AG04450 (cell line): ENCODE measurements at places on chromosomes 5 and 9.

GRCh38 chr9:73001860-73002259, 49.0 kb upstream of the ALDH1A1 start:
- no peak for DNase-seq

DNA sequence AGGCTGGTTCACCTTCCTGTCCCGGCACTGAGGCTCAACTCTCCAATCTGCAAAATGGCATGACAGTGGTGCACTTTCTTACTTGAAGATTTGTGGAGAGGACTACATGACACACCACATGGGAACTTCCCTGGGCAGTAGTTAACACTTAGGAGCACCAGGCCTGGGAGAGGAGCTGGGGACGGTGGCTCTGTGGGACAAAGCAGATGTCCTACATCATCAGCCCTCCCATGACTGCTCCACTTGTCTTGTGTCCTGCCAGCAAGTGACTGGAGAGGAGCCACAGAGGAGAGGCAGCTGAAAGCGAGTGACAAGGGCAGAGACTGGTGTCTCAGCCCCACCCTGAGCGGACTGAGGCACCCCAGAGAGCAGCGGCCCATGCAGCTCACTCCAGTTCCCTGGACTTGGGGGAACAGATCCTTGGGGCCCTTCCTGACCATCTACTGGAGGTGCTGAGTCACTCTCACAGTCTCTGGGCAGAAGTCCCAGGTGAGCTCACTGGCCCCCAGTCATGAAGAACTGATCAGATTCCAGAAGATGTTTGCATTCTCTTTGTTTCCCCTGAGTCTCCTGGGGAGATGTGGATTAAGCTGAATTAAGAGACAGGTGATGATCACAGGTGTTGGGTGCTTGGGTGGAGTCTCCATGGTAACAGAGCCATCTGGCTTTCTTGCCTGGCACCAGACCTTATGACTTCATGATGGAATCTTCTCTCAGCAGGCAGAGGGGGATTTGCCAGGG, 13.2 kb upstream of the SLC25A48 start:
- DNase-seq = no peak

DNA sequence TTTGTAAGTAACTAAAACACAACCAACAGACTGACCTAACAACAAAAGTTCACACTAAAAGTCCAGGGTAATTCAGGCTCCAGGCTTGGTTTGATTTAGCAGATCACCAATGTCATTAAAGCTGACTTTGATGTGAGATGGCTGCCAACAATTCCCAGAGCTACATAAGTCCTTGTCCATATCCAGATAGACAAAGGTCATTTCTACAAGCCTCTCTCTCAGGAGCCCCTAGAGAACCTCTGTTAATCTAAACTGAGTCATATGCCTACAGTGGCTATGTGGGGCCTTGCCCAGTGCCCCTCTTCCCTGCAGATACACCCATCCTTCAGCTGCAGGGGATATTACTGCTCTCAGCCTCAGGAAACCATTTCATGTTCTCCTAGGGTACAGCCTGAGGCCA, 18.2 kb upstream of the ANP32B start:
- no peak for DNase-seq

- DNase-seq = no peak
These were observed 157.8 kb downstream of the ARHGEF28 start for GRCh38 chr5:73783828-73784227.

- no peak for DNase-seq
These were observed 392.0 kb downstream of the GADD45G start for GRCh38 chr9:89996773-89997172.

DNA sequence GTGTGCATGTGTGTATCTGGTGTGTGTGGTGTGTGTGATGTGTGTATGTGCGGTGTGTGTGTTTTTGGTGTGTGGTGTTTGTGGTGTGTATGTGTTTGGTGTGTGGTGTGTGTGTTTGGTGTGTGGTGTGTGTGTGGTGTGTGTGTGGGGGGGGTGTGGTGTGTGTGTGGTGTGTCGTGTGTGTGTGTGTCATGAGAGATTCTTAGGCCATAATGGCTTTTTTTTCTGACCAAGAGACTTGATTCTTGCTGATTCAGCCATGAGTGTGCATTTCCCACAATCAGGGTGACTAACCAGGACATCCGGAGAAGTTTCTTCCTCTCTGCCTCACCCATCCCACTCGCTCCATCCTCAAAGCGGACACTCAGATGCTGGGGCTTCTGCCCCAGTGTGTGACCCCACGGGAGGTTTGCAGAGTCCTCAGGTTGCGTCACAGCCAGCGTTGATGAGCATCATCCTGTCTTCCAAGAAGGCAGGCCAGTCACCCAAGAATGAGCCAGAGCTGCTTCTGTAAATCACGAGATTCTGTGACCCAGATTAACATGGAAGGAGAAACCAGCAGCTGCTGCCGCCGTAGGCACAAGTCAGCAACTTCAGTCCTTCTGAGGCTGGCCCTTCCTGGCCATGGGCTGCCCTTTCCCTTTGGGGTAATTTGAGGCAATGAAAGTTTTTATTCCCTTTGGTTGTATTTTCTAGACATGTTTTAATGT, 12.5 kb upstream of the CTSL start:
- DNase-seq = peak; percentile 94

- DNase-seq = no peak
These were observed 868.1 kb upstream of the CDH9 start for GRCh38 chr5:27906481-27906880.

DNA sequence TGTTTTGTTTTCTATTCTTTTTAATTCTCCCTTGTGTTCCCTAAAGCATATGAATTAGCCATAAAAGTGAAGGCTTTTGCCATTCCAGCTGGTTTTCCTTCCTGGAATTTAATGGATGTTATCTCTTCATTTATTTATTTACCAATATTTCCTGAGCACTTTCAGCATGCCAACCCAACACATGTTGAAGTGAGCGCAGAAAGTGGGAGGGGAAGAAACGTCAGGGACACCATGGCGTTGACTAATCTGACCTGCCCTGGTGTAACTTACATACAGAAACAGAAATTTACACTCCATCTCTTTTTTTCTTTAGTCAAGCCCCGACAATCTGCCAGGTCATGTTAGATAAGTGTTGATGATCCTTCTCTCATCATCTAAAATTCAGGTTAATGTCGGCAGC, 247.5 kb downstream of the PCSK5 start:
- DNase-seq = no peak

DNA sequence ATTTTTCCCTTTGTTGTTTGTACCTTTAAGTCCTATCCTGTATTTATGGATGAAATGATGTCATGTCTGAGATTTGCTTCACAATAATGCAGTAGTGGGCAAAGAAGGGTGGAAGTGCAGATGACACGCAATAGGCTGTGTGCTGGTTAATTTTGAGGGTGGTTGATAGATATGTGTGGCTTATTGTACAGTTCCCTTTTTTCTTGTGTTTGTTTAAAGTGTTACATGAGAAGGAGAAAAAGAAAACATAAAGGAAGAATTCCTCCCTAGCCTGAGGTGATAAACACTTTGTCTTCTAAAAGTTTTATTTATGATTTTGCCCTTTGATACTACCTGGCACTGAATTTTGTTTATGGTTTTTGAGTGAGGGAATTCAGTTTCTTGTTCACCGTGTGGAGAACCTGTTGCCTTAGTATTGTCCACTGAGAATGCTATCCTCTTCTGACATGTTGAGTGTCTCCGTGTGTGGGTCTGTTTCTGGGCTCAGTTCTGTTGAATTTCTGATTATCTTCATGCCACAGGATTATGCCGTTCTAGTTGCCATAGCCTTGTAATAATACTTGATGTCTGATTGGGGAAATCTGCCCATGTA, 52.3 kb upstream of the FAM120AOS start:
- no peak for DNase-seq

DNA sequence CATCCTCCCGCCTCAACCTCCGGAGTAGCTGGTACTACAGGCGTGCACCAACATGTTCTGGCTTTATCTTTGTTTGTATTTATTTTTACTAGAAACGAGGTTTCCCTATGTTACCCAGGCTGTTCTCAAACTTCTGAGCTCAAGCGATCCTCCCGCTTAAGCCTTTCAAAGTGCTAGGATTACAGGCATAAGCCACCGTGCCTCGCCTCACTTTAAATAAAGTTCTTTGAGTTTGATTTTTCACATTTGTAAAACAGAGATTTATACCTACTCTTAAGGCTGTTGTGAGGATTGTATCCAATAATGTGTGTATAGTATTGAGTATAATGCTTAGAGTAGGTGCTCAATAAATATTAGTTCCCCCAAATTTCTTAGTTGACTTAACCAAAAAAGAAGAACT, 75.7 kb downstream of the MEF2C start:
- no peak for DNase-seq

- DNase-seq = no peak
These were observed 43.2 kb downstream of the GARNL3 start for GRCh38 chr9:127307802-127308201.

GRCh38 chr9:34563262-34563661, 26.3 kb downstream of the CNTFR start:
- no peak for DNase-seq

GRCh38 chr5:42767491-42768105, 11.0 kb downstream of the CCDC152 start:
- no peak for DNase-seq

DNA sequence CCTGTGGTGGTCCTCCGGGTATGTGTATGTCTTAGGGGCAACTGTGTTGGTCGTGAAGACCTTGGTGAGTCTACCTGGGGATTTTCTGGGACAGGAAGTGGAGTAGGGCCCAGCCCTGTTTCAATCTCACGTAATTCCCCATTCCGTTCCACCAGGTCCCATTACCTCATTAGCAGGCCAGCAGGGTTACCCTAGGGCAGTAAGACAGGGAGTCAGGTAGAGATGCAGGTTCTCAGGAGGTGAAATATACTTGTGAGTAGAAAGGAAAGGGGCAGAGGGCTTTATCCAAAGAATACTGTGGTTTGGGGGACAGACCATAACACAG, 56.5 kb downstream of the MACROH2A1 start:
- DNase-seq = no peak

GRCh38 chr5:65050826-65051498, 282.2 kb downstream of the CWC27 start:
- DNase-seq = no peak

- no peak for DNase-seq
These were observed 77.0 kb downstream of the ZCCHC7 start for GRCh38 chr9:37197158-37198038.

GRCh38 chr5:141420855-141421488, at the start of gene PCDHGA11:
Gene PCDHGA11 (plus strand): TSS chr5:141421051. CDS start chr5:141421228, 177 bp downstream.
- DNase-seq = no peak

DNA sequence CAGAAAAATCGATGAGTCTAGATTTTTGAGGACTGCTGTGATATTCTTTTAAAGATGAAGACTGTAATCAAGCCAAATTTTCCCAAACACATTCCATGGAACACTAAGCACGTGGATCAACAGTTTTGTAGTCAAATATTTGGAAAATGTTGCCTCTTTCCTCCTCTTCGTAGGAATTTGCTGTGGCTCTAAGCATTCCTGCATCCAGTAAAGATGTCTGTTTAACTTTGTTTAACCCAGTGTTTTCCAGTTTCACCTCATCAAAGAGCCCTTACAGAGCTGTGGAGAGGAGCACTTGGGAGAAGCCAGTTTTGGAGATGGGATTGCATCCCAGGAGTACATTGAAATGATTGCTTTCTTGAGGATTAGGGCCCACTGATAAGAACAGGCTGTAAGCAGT, 58.9 kb downstream of the INSYN2B start:
- no peak for DNase-seq

- no peak for DNase-seq
These were observed 1.6 kb downstream of the CRAT start for GRCh38 chr9:129108805-129109536.

- no peak for DNase-seq
These were observed 153.2 kb downstream of the MELK start for GRCh38 chr9:36725777-36726356.

- no peak for DNase-seq
These were observed 25.1 kb downstream of the CEMIP2 start for GRCh38 chr9:71743217-71743705.

DNA sequence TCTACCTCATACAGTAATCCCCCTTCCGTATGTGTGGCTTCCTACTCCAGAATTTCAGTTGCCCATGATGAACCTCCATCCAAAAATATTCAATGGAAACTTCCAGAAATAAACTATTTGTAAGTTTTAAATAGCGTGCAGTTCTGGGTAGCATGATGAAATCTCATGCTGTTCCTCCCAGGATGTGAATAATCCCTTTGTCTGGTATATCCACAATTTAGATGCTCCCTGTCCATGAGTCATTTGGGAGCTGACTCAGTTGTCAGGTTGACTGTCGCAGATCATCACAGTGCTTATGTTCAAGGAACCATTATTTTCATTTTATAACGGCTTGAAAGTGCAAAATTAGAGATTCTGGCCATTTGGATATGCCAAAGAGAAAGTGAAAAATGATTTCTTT, 290.1 kb upstream of the CDH9 start:
- peak; percentile 45 for DNase-seq
